MV-4-11 (cell line): ENCODE measurements at places on chromosomes 7 and 10.

- DNase-seq, result peak; percentile 70
Measured at GRCh38 chr7:1175967-1176851, 16.2 kb upstream of the ZFAND2A start.

GRCh38 chr7:39509436-39509835 is 56.8 kb upstream of the YAE1 start:
- DNase-seq, result no peak

DNA sequence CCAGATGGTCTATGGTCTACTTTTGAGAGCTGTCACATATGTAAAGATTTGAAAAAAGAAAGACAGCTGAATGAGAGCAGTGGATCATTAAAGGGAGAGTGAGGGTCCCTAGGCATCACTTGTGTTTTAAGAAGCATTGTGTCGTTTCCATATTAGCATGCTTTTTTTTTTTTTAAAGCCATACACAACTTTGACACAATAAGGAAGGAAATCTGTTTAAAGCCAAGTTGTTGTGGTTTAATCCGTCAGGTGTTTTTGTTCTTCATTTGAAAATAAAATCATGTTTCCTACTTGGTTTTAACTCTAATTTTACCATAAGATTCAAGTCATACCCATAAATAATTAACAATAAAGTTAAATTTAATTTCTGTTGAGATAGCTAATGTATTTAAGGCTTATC is 53.5 kb downstream of the MDFIC start:
- no peak for DNase-seq

- DNase-seq, result no peak
Measured at GRCh38 chr7:36945612-36946400, 221.5 kb upstream of the AOAH start.

DNA sequence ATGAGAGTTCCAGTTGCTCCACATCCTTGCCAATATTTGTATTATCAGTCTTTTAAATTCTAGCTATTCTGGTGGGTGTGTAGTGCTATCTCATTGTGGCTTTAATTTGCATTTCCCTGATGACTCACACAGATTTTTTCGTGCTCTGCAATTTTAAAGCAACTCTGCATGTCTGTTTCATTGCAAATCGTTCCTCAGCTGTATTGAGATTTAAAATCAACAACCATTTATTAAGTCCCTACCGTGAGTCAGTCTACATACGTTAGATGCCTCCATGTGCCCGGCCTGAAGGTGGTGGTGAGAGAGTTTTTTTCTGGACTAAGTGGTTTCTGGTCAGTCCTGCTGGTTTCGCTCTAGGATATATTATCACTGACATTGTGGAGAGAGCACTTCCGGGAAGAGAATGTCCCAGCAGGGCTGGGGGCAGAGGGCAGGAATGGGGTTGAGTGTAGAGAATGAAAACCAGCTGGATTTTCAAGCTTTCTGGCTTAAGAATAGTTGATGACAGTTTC is 8.4 kb upstream of the HYCC1 start:
- DNase-seq, result no peak

GRCh38 chr10:51406581-51406980 is 292.8 kb downstream of the CSTF2T start:
- DNase-seq, result no peak

DNA sequence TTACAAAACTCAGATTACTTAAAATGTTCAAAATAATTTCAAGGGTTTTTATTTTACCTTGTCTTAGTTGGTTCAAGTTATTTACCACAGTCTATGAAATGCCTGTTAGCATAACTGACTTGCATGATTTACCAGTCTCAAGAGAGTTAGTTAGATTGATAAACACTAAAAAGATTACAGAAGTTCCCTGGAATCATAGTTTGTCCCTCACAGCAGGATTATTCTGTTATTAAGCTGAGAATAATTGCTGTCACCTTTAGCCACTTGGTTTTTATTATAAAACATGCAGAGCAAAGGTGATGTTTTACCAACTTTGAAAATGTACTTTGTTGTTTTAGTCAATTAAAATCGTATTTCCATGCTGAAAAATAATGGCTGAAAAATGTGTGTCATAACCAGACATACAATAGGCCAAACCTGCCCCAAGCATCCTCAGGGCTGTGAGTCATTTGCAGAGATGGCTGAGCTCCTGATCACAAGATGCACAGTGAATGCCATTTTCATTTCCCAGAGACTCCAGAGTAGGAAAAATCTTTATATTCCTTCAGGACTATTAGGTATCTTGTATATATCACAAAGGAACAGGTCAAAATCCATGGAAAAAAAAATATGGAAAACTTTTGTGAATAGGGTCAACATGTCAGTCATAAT is 87.8 kb upstream of the DKK1 start:
- no peak for DNase-seq

GRCh38 chr7:112145206-112145605 is 61.0 kb downstream of the DOCK4 start:
- no peak for DNase-seq

- DNase-seq, result no peak
Measured at GRCh38 chr7:149799397-149800168, 26.2 kb upstream of the ZNF467 start.

GRCh38 chr10:110684800-110685446 is 40.8 kb downstream of the RBM20 start:
- DNase-seq, result no peak

DNA sequence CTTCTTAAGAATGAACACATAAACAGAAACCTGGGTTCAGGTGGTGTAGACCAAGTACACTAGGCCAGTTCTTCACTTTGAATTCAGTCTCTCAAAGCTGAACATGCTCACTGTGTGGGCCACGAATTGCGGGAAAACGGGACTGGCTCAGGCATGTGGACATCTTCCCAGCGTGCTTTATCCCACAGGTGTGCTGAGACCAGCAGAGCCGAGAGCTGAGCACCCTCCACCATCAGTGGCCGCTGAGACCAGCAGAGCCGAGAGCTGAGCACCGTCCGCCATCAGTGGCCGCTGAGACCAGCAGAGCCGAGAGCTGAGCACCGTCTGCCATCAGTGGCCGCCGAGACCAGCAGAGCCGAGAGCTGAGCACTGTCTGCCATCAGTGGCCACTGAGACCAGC is 265.4 kb downstream of the DNAJB6 start:
- no peak for DNase-seq

- peak; percentile 38 for DNase-seq
Measured at GRCh38 chr10:61164458-61165160, 220.6 kb upstream of the RHOBTB1 start.

DNA sequence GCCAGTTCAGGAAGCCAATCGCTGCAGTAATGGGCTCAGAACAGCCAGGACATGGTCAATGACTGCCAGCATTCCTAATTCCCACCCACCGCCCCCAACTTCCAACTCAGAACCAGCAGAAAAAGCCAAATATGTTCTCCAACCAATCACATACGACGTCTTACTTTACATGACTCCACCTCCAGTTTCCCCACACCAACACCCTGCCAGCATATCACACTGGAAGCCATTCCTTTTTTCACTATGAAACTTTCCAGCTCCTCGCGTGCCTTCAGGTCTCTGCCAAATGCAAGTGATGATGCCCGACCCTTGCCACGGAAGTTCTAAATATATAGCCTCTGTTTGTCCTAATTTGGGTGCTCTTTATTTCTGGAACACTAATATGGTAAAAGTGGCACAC is 12.5 kb downstream of the NPS start:
- no peak for DNase-seq

GRCh38 chr7:28155019-28155660 is 25.5 kb downstream of the JAZF1 start:
- DNase-seq, result peak; percentile 96

- no peak for DNase-seq
Measured at GRCh38 chr10:1376384-1376945, 320.3 kb downstream of the WDR37 start.

DNA sequence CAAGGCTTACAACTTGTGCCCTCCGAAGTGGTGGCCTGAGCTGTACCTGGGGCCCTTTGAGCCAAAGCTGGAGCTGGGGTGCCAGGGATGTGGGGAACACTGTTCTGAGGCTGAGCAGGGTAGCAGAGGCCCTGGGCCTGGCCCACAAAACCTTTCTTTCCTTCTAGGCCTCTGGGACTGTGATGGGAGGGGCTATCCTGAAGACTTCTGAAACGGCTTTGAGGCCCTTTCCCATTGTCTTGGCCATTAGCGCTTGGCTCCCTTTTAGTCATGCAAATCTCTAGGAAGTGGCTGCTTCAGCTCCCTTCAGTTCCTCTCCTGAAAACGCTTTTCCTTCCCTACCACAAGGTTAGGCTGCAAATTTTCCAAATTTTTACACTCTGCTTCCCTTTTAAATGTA is 16.8 kb upstream of the CRYGN start:
- no peak for DNase-seq

GRCh38 chr10:125634606-125635005 is 48.4 kb downstream of the TEX36 start:
- no peak for DNase-seq

DNA sequence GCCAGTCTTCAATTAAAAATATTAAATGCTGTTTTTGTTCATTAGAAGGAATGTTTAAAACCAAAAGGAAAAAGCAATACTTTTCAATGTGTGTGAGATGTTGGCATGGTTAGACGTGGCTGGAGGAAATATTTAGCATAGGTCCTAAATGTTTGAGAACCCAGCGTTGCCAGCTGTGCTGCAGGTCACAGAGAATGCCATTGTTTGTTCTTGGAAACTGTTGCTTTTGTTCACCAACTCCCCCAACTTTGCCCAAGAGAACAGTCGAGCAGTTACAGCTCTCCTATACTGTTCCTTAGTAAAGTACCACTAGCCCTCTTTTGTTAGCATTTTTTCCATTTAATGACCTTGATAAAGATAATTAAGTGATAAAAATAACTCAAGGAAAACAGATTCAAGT is 44.5 kb upstream of the ELMO1 start:
- no peak for DNase-seq

GRCh38 chr7:116800594-116800993 is 61.8 kb upstream of the CAPZA2 start:
- no peak for DNase-seq

GRCh38 chr7:112302566-112302965 is 96.1 kb downstream of the ZNF277 start:
- DNase-seq, result no peak

- DNase-seq, result no peak
Measured at GRCh38 chr7:155392726-155393570, 65.0 kb upstream of the EN2 start.

DNA sequence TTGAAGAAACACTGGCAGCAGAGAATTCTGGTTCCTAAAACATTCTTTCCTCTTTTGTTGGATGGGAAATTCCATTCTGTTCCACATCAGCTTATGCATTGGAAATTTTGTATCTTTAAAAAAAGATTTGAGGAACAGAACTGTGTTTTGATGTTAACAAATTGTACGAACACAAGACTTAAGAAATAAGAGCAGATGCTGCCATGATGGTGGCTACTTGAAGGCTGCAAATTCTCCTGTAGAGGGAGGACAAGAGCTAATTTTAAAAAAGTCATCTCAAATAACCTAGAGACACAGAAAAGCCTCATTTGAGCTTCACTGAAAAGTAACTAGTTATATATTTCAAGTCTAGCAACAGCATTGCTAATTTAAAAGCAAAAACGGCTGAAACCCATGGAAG is 29.8 kb downstream of the NDUFB2 start:
- DNase-seq, result peak; percentile 31

- peak; percentile 54 for DNase-seq
Measured at GRCh38 chr10:44981172-44982113, 2.8 kb upstream of the DEPP1 start.

DNA sequence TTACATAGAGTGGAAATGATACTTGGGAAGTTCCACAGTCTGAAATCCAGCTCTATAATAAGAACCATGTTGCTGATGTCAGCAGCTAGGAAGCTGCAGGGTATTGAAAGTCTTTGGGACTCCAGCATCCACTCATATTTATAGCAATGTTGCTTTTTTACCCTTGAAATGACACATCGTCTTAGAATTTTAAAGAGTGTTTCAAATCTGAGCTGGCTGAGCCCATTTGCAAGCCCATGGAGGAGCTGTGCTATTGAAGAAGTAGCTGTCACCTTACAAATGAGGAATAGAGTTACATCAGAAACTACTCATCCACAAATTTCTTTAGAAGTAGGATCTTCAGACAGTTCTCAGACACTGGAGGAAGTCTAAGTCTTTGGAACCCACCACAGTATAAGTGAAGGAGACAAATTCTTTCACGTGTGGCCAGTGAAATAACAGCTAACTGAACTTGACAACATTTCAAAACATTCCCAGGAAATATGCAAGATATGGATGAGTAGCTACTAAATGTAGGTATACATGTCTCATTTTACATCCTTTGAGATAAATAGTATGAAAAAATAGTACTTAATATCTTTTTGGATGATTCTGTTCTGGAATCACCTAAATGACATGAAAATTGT is 203.6 kb downstream of the ZNF365 start:
- DNase-seq, result no peak

DNA sequence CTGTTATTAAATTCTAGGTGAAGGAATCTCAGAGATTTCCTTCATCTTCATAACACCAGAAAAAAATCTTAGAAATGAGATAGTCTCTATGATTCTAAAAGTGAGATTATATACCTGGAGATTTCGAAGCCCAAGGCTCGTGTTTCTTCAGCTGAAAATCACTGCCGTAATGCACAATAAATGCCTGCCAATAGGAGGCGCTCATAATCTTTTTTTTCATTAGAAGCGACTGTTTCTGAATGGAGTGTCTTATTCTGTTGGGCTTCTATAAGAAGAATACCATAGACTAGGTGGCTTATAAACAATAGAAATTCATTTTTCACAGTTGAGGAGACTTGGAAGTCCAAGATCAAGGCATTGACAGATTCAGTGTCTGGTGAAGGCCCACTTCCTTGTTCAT is 294.7 kb downstream of the PRKG1 start:
- no peak for DNase-seq

- peak; percentile 71 for DNase-seq
Measured at GRCh38 chr10:92690211-92690914, 608 bp downstream of the HHEX start.

GRCh38 chr10:93403152-93404047 is 78.7 kb downstream of the MYOF start:
- DNase-seq, result no peak

DNA sequence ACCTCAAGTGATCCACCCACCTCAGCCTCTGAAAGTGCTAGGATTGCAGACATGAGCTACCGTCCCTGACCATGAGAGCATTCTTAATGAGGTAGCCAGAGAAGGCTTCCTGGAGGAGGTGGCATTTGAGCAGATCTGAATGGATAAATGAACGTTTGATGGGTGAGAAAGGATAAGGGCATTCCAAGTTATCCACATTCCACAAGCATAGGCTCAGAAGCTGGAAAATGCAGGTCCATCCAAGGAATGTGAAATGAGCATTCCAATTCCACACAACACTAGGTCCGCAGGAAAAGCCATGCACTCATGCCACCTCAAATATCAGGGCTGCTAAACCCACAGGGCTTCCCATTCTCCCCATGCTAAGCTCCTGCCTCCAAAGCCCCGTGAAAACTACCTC is 17.0 kb downstream of the TMEM130 start:
- DNase-seq, result no peak
